Naive thymus-derived CD4-positive, alpha-beta T cell (primary cell): ENCODE measurements at places on chromosomes 6 and 20.

DNA sequence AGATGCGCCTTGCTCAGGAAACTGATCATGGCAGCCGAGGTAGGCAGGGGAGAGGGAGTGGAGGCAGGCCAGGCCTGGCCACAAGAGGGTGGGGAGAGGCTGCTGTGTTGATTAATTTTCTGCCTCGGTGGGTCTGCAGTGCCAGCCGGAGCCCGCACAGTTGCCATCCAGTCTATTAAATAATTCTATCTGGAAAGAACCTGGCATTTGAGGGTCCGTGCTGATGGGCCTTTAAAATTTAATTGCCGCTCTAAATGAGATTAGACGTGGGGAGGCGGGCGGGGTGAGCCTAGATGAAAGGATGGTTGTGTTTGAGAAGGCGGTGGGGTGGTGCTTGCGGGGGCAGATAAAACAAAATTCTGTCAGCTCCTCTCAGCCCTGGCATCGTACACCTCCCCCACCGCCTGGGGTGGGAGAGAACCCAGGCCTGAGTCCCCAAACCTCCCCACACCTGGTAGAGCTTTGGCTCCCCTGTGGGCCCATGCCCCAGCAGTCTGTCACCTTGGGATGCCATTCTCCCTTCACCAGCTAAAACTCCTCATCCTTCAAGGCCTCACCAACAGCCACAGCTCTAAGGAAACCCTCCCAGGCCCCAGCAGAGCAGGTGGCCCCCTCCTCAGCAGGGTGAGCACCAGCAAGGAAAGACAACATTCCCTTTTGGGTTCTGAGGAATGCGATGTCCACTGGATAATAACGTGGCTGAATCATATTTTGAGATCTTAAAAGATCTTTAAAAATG, 167.3 kb downstream of the GRM4 start:
- DNase-seq, result no peak

GRCh38 chr6:25617997-25618396, 34.0 kb upstream of the SCGN start:
- no peak for DNase-seq

- no peak for DNase-seq
Observed at GRCh38 chr6:96898241-96898851, 655 bp upstream of the NDUFAF4 start.

DNA sequence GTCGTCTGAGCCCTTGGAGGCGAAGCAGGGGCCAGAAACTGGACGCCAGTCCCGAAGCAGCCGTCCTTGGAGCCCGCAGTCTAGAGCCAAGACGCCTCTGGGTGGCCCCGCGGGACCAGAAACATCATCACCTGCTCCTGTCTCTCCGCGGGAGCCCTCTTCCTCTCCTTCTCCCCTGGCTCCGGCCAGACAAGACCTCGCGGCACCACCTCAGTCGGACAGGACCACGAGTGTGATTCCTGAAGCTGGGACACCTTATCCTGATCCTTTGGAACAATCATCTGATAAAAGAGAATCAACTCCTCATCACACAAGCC, 416 bp downstream of the RSPH4A start:
- peak; percentile 19 for DNase-seq

DNA sequence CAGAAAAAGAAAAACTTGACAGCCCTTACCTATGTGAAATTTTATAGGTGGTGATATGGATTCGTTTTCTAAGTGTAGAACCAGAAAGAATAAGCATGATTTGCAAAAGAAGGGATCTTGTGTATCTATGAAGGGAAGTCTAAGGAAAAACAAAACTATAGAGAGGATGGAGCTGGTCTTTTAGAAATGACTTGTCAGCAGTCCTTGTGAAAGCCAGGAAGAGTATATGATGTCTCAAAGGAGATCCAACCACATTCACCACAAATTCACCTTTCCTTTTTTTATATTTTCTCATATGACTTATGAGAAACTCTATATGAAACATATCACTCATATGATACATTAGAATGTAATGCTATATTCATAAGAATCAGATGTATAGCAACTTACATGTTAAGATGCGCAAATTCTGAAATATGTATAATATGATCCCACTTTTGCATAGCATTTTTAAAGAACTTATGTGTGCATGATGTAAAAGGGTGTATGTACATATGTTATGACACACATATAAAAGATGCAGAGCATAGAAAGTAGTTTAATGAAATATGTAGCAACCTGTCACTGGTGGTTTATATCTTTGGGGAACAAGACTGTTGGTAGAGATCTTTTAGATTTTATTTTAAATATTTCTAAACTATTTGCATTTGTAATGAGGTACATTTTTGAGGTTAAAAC, 91.9 kb upstream of the NUP153 start:
- no peak for DNase-seq

GRCh38 chr6:116316772-116317467, 37.2 kb upstream of the TSPYL1 start:
- no peak for DNase-seq

GRCh38 chr6:87473419-87473903, 687 bp downstream of the SLC35A1 start:
- DNase-seq, result peak; percentile 57

- no peak for DNase-seq
Observed at GRCh38 chr20:49831022-49831769, 18.6 kb downstream of the SLC9A8 start.

GRCh38 chr6:43929511-43929910, 159.5 kb downstream of the VEGFA start:
- DNase-seq, result no peak

GRCh38 chr6:167649476-167649875, 177.2 kb upstream of the AFDN start:
- DNase-seq, result no peak

DNA sequence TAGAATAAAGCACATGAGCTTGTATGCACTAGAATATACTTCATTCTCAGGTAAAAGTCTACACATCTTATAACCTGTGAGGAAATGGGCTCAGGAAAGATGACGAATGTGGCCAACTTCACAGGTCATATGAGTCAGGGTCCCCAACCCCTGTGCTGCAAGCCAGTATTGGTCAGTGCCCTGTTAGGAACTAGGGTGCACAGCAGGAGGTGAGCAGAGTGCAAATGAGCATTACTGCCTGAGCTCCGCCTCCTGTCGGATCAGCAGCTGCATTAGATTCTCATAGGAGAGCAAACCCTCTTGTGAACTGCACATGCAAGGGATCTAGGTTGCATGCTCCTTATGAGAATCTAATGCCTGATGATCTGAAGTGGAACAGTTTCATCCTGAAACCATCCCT, 182.3 kb downstream of the TRDN start:
- DNase-seq, result no peak

- no peak for DNase-seq
Observed at GRCh38 chr6:150617062-150617461, 17.4 kb downstream of the PLEKHG1 start.

GRCh38 chr20:5714261-5715041, 35.8 kb upstream of the SHLD1 start:
- DNase-seq, result peak; percentile 28

- DNase-seq, result no peak
Observed at GRCh38 chr20:25223179-25223661, 24.7 kb upstream of the PYGB start.

DNA sequence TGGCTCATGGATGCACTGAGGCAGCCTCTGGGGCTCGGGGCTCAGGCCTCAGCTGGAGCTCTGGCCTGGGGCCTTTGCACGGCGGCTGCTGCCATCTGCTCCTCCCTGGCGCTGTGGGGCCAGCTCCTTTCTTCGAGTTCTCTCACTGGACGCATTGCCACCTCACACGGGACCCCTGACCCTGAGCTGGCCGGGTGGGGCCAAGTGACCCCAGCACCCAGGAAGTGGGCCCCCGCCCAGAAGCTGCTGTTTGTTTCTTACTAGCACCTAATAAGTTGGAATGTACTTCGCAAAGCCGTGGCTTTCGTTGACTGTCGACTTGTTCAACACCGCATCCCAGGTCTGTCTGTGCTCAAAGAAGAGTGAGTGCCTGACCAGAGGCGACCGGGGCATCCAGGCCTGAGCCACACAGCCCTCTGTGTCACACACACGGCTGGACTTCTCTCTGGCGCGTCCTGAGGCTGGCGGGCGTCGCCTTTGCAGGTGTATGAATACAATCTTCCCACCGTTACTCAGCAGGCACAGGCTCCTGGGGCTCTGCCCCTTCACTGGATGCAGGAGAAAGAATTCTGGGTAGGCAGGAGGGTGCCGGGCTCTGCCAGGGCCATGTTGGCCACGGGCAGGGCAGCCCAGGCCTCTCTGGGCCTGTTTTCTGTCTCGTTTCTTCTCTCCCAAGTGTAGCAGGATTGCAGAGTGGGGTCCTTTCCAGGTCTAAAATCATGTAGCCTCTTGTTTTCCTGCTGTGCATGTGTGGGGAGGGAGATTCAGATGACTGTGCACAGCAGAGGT, 112.9 kb downstream of the DLL1 start:
- DNase-seq, result no peak

DNA sequence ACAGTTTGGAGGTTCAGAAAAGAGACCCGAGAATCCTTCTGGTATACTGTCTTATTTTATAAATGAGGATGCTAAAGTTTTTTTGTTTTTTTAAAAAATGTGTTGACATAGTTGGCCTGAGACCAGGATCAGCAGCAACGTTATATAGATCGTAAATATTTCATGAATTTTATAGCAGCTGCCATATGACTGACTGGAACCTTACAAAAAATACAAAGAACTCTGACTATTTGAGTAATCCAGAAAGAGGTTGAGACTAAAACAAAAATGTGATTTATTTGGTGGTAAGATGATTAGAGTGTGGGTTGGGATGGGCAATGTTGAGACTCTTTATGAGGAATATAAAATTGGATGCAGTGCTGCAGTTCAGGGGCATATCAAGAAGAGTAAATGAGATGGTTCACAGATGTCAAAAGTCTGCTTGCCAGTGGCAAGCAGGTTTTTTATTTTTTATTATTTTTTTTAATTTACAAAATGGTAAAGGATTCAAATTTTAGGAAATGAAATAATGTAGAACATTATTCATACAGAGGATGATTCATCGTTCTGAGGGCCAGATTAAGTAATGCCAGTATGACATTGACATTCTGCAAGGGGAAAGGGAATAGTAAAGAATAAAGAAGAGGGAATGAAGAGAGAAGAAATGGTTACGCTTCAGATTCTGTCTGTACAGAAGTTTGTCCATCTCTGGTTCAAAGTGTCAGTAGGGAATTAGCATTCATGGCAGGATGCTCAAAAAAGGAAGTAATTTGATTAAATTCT, 58.5 kb downstream of the SCAF8 start:
- DNase-seq, result no peak

DNA sequence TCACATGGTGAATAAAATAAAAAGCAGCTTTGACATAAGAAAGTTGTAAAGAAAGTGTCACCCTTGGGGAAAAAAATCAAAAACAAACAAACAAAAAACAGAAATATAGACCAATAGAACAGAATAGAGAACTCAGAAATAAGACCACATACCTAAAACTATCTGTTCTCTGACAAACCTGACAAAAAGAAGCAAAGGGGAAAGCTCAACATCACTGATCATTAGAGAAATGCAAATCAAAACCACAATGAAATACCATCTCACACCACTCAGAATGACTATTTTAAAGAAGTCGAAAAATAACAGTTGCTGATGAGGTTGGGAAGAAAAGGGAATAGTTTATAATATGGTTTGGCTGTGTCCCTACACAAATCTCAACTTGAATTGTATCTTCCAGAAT, 159.1 kb downstream of the TINAG start:
- DNase-seq, result no peak

GRCh38 chr6:5552243-5552642, 290.9 kb downstream of the FARS2 start:
- DNase-seq, result no peak

GRCh38 chr6:26474439-26474881, 16.7 kb downstream of the BTN2A1 start:
- DNase-seq, result no peak

GRCh38 chr6:156160007-156160794, 617.0 kb upstream of the ARID1B start:
- no peak for DNase-seq

DNA sequence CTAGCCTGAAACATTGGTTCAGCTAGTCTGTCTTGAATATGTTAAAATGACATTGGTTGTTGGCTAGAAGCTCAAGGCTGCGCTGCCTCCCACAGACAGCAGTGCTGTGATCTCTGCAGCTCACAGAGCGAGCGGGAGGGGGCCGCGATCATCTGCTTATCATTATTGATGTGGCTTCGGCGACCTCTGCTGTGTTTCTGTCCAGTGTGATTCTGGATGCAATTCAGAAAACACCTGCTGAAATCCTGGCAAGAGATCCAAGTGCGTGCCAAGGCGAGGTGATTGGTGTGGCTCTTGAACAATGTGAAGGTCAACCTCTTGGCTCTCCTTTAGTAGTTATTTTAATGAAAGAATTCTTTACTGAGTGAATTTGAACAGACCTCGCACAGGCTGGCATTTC, 142.3 kb upstream of the SASH1 start:
- DNase-seq, result no peak

DNA sequence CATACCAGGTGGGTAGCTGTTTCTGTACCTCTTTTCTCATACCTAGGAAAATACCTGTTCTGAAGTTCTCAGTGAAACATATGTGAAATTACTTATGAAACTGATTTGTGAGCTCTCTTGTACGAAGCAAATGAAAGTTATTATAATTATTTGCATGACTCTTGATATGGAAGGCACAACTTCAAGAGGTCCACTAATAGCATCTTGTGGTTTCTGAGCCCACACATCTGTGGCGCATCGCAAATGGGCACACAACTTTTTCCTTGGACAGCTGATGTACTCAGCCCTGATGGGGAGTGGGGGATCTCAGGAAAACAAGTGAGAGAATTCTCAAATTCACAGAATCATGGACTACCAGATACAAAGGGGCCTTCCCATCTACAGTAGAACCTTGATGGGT, 432.3 kb downstream of the CD83 start:
- no peak for DNase-seq

DNA sequence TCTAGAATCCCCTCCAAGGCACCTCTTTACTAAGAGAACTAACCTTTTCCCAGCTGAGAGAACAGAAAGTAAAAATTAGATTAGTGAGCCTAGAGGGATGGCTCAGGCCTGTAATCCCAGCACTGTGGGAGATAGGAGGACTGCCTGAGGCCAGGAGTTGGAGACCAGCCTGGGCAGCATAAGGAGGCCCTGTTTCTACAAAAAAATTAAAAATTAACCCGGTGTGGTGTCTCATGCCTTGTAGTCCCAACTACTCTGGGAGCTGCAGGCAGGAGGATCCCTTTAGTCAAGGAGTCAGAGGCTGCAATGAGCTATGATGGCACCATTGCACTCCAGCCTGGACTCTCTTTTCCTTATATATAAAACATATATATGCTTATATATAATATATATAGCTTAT, 5.5 kb upstream of the OOEP start:
- no peak for DNase-seq

DNA sequence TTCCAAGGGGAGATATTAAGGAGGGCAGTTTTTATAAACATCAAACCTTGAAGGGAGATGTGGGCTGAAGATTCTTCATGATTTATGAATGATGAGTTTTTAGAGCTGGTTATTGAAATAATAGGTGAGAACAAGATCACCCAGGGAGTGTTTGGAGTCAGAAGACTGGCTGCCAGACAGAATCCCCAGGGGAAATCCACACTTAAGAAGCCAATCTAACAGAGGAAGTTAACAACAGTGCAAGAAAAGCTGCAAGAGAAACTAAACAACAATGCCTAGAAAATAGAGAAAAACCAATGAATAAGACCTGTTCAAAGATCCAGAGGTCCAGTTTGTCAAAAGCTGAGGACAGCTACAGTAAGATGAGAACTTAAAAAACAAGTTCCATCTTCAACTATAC, 167.9 kb upstream of the MAN1A1 start:
- no peak for DNase-seq
